ENCODE measurements at places on chromosomes 1 and 21.

GRCh38 chr1:7586031-7586941, 184.8 kb upstream of the VAMP3 start:
- no peak for DNase-seq

DNA sequence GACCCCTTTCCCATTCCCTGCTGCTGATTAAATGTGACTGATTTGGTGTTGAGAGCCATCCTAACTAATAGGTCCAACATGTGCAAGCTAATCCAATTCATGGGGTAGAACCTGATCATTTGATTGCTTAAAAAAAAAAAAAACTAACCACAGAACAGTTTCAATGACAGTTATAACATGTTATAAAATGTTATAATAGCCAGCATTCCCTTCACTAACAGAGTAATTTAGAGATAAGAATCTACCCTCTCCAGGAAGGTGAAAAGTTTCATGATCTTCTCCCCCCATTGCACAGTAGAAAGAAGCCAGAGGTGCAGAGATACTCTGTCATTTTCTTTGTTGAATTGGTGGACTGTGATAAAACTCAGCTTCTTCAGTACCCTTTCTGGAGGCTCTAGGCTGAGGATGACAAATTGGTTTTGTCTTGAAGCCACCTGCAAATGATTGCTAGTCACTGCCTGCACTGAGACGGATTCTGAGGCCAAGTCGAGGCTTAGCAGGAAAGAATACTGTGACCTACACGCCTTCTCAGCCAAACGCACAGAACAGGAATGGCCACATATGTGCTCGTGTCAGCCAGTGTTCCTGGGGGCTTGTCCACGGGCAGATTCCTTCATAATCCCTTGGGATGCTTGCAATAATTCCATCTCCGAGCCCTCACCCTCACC, 215.7 kb upstream of the IRF2BP2 start:
- DNase-seq, result no peak

DNA sequence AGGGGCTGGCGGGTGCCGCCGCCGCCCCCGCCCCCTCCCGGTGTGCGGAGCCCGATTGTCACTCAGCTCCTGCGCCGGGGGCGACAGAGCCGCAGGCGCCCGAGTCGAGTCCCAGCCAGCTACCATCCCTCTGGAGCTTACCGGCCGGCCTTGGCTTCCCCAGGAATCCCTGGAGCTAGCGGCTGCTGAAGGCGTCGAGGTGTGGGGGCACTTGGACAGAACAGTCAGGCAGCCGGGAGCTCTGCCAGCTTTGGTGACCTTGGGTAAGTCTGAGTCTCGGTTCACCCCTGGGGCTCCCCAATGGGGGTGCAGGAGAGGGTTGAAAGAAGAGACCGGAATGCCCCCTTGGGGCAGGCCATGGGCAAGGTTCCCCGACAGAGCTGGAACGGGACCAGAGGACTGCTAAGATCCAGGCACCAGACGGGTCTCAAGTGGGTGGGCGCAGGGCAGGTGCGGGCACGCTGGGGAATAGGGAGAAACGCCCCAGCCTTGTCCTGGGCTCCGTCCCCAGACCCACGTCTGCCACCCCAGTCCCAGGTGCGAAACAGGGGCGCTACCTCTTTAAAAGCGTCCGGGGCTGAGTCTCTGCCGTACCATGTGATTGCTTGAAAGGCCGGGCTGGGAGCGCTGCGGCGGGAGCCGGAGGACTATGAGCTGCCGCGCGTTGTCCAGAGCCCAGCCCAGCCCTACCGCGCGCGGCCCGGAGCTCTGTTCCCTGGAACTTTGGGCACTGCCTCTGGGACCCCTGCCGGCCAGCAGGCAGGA, at the start of gene ADORA1:
Gene ADORA1 (plus strand): TSS at position 61 of the 765 bp plus-strand sequence. CDS start 1,116 bp downstream, outside the sequence.
- peak; percentile 10 for DNase-seq

- DNase-seq, result no peak
These were observed 50.3 kb downstream of the PGM1 start for GRCh38 chr1:63643517-63643916.

DNA sequence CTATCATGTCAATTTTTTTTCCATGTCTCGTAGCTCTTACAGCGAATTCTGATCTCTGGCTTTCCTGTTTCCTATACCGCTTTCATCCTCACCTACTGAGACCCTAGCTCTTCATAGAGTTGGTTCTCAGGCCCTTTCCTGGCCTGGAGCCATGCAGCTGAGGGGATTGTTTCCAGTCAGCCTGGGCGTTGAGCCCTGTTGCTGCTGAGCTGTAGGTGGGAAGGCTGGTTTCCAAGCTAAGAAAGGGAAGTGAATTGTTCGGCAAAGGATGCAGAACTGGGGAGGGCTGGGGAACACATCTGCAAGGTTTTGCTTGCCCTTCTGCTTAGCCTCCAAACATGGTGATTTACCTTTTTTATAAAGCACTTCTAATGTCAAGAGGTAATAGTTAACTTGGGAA, 41.5 kb downstream of the SPATA46 start:
- DNase-seq, result peak; percentile 45

GRCh38 chr21:34157521-34157920, 84.1 kb downstream of the MRPS6 start:
- DNase-seq, result no peak

DNA sequence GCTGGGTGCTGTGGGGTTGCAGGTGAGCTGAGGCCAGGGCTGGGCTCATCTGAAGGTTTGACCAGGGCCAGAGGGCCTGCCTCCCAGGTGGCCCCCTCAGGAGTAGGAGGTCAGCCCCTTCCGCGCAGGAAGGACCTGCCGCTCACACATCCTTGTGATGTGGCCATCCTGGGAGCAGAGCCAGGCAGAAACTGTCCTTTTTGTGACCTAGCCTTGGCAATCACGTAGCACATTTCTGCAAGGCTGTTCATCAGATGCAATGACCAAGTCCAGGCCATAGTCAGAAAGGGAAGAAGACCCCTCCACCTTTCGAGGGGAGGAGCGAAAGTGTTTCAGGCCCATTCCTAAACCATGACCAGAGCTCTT, 55.5 kb upstream of the TRAPPC10 start:
- DNase-seq, result peak; percentile 48

Measured in lung microvascular endothelial cell (primary cell).